ENCODE measurements at places on chromosomes 5 and 9. TPM values are rescaled to one million over a fixed set of nuclear protein-coding genes. Genes with fewer than 3 reads are reported as not detected.

DNA sequence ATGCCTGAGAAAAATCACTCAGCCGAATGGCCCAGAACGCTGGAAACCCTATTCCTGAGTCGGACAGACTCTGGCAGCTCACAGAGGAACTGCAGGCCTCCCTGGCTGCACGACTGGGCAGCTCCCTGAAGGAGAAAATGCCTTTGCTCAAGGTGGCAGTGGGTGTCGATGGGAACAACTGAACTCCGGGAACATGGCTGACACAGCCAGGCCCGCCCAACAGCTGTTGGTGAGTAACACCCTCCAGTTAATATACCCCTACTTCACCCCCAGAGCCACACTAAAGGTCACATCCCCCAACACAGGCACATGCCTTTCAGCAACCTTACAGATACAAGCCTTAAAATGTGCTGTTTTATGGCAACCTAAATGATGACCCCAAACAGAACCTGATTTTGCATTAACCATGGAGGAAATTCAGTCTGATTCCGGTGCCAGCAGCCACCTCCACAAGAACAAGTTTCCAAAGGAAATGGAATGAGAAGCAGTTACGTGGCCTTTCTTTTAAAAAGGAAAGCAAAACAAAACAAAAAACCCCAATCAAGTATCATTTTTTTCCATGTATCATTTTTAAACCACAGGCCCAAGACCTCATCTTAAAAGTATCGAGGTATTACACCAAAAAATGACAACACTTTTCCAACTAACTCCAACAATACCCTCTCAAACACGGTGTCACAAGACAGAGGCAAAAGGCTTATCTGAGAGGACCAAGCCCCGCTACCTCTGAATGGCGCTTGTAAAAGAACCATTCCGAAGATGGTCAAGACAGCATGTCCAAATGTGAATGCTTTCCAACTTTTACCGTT lies 3.1 kb downstream of the KLF9 start:
- DNase-seq = no peak

GRCh38 chr9:35743452-35743851 lies 5.6 kb downstream of the GBA2 start:
- DNase-seq = no peak

DNA sequence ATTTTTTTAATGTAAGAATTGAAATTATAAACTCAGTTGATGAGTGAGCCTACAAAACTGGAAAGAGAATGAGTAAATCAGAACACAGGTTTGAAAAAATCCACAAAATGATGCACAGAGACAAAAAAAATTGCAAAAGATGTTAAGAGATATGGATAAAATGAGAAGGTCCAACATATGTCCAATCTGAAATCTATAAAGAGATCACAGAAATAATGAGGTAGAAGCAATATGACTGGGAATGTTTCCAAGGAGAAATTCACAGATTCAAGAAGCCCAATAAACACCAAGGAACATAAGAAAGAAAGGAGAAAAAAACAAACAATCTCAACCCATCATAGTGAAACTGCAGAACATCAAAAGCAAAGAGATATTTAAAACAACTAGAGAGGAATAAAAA lies 288.4 kb upstream of the SLC30A5 start:
- no peak for DNase-seq

GRCh38 chr9:21615446-21615845 lies 133.3 kb upstream of the IFNE start:
- DNase-seq = no peak

DNA sequence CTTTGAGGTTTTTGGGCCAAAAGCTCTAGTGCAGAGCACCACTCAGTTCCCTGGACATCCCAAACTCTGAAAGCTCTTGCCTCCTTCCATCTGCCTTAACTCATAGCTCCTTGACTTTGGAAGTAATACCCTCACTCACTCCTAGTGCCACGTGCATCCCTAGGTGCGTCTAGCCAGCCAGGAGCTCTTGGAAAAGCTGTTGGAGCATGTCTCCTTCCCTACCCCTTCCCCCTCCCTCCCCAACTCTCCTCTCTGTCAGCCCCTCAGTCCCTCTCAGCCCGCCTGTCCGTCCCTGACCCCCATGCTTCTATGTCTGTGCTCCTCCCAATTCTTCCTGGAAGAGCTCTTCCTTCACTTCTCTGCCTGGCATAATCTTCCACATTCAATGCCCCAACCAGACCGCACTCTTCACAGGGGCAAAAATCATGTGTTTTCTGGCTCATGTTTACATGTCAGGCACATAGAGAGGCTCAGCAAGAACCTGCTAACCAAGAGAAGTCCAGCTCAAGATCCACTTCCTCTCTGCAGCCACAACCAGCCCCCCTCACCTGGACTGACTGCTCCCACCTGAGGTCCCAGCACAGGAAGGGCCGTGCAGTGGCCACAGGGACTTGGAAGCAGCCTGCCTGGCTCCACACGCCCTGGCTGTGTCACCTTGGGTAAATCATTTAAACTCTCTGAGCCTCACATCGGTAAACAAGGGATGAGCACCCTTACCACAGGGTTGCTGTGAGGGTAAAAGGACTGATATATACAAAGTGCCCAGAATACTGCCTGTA lies 58.4 kb downstream of the WHRN start:
- no peak for DNase-seq

Gene PCDHA9
- polyA plus RNA-seq = not detected

- no peak for DNase-seq
These were observed 13.0 kb upstream of the TMEFF1 start for GRCh38 chr9:100459963-100460362.

Gene RPP25L
- polyA plus RNA-seq = 40.8 TPM

Gene RAPGEF6
- polyA plus RNA-seq = 11.3 TPM

Gene FLT4
- 3.4 TPM for polyA plus RNA-seq

Gene LCN1
- polyA plus RNA-seq = 1.2 TPM

Gene C9orf85
- polyA plus RNA-seq = 18.8 TPM

DNA sequence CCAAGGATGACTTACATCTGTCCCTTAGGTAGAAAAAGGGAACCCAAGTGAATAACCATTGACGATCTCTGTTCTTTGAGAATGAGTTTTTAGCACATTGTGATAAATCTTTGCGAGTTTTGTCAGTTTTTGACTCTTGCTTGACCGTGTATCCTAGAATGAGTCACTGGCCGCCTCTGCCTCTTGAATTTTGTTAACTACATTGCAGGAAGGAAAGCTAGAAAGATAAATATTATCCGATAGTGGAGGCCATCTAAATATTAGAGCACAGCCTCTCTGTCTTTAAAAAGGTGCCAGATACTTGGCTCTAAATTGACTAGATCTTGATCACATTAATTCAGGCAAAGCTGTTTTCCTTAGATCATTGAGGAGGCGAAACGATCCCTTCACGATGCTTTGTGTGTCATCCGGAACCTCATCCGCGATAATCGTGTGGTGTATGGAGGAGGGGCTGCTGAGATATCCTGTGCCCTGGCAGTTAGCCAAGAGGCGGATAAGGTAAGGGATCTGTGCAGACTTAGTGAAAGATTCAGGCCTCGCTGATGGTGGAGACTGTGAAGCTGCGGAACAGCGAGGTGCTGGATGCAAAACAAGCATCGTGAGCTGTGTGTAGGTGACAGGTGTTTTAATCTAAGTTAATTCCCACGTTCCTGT lies 12.2 kb downstream of the CCT5 start:
- no peak for DNase-seq

- no peak for DNase-seq
These were observed 17.5 kb upstream of the MSMP start for GRCh38 chr9:35771534-35771933.

DNA sequence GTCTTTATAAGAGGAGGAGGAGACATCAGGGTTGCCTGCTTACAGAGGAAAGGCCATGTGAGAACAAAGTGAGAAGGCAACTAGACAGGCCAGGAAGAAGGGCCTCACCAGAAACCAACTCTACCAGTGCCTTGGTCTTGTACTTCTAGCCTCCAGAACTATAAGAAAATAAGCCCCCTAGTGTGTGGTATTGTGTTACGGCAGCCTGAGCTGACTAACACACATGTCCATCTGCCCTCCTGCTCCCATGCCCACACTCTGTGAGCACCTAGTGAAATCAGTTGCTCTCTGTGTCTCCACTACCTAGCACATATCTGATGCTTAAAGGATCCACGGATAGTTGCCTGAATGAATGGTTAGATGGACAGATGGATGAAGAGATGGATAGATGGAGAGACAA lies 6.9 kb downstream of the AK3 start:
- no peak for DNase-seq

DNA sequence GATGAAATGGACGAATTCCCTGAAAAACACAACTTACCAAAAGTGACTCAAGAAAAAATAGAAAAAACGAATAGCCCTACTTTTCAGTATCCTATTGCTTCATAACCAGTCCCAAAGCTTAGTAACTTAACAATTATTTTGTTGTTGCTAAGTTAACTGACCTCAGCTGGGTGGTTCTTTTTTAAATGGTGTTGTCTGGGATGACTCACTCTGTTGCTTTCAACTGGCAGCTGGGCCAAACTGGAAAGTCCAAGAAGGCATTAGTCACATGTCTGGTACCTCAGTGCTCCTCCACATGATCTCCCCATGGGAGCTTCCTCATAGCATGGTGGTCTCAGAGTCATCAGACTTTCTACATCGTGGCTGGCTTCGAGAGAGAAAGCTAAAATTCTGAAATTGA lies 47.8 kb upstream of the ADAMTS2 start:
- no peak for DNase-seq

DNA sequence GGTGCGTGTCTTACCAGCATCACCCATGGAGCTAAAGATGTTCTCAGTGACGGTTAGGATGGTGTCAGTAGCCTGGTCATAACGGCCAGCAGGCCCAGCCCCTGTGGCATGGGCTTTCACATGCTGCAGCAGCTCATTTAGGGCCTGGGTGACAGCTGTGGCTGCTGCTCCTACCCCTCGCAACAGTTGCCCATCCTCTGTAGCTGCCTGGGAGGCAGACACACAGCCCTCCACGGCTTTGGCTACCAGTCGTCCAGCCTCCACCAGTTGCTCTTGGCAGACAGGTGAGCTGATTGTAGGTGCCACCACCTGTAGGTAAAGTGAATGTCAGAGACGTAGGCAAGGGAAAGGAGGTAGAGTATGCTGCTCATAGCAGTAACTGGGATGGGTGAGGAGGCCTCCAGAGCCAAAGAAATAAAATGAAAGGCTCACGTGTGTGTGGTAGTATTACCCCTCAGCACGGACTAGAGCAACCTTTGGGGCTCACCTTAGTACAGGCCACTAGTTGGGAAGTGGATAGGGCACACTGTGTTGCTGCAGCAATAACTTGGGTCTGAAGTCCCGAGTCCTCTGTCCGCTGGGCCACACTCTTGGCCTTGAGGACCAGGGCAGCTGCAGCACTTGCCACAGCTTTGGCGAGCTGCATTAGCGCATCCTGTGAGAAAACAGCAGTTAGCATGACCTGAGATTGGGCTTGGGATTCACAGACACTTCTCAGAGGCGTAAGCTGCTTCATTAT lies 14.7 kb downstream of the TLN1 start:
- DNase-seq = no peak

DNA sequence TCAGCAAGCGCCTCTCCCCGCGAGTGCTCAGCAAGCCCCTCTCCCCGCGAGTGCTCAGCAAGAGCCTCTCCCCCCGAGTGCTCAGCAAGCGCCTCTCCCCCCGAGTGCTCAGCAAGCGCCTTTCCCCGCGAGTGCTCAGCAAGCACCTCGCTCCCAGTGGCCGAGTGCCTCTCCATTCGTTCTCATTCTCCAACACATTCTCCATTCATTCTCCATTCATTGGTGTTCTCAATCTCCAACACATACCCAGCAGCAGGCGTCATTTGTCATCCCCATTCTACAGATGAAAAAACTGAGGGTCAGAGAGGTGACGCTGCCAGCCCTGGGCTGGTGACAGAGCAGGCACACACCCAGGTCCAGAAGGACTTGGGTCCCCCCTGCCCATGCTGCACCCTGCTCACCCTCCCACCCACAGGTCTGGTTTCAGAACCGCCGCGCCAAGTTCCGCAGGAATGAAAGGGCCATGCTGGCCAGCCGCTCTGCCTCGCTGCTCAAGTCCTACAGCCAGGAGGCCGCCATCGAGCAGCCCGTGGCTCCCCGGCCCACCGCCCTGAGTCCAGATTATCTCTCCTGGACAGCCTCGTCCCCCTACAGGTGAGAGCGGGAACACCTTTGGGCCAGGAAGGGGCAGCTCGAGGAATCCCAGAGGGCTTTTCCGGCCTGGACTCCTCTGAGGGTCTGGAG lies 32.5 kb downstream of the PTGES start:
- DNase-seq = no peak

Gene CRB2
- 0.21 TPM for polyA plus RNA-seq

GRCh38 chr9:136829412-136829811 lies 12.9 kb upstream of the AJM1 start:
- DNase-seq = no peak

DNA sequence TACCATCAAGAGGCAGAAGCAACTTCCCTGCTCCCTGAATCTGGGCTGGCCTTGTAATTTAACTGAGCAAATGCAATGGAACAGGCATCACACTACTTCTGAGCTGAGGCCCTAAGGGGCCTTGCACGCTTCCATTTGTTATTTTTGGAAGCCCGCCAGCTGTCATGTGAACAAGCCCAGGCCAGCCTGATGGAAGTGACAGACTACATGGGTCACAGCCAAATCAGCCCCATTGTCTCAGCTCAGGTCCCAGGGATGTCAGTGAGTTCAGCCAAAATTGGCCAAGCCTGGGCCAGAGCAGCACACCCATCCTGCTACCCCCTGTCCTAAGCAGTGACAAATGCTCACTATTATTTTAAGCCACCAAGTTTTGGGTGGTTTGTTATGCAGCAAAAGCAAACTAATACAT lies 72.8 kb downstream of the PRRT1B start:
- DNase-seq = no peak

DNA sequence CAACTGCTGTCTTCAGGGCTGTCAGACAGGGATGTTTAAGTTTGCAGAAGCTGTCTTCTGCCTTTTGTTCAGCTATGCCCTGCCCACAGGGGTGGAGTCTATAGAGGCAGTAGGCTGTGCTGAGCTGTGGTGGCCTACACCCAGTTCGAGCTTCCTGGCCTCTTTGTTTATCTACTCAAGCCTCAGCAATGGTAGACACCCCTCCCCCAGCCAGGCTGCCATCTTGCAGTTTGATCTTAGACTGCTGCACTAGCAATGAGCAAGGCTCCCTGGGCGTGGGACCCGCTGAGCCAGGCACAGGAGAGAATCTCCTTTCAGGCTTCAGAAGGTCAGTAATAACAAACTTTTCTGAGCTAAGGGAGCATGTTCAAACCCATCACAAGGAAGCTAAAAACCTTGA lies 545.3 kb downstream of the TLE4 start:
- no peak for DNase-seq

- no peak for DNase-seq
These were observed 31.2 kb downstream of the FGF18 start for GRCh38 chr5:171450423-171451331.

DNA sequence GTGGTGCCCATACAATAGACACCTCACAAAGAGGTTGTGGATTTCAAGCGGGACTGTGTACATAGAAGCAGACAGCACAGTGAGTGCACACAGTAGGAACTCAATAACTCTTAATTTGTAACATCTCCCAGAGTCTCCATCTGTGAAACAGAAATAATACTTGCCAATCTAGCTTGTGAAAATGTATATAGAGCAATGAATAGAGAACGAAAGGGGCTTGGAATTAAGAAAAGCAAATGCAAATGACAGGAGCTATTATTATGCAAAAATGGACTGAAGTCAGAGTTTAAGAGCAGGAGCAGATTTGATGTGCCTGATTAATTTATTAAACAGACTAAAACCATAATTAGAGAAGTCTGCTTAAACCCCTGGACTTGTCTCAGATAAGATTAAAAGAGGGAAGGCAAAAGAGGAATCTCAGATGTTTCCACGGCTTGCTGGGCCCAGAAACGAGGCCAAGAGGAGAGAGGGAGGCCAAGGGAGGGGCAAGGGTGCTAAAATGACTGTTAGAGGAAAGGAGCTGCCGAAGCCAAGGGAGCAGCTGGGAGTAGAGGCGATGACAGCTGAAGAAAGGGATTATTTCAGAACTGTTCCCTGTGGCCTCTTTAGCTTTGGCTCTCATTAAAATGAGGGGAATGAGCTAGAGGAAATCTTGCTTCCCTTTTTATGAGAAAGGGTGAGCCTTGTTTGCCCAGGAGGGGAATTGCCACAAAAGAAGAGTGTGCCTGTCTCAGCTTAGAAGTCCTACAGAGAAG lies 72.1 kb downstream of the FEM1C start:
- no peak for DNase-seq

Data from thymus (tissue), 14 donors.